Trophoblast cell (in vitro differentiated cells and primary cell): ENCODE measurements at places on chromosomes 16 and 17.
A peak's percentile ranks its signal among the peaks of the same experiment; 100 is the strongest.

DNA sequence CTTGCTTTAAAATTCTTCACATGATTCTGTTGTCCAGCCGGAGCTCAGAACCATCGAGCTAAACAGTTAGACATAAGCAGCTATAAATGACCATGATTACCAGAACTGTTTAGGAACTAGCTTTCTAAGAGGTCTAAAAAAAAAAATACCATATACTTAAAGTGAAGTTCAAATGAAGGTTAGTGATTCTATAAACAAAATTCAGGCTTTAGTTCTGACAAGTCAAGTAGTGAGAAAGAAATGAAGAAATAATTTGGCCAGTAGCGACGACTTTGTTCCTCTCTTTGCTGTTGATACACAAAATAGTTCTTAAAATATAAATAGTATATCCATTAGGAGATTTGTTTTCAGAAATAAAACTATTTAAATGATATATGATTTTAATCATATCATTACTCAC, 27.7 kb downstream of the ABCA8 start:
- no peak for DNase-seq

DNA sequence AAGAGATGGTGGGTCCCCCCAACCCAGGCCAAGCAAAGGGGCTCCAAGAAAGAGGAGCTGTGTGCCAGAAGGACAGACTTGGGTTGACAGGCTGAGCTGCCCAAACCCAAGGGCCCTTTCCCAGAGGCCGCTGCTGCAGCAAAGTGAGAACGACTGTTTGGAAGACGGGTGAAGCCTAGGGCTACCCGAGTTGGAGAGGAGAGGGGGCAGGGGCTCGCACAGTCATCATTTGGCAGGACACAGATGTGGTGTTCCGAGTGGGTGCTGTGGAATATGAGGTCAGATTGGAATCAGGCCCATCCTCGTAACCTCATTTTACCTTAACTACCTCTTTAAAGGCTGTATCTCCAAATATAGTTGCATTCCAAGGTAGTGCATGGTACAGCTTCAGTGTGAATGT, 5.3 kb upstream of the MFAP4 start:
- DNase-seq, result no peak

GRCh38 chr17:16314189-16314588, 39.1 kb downstream of the CENPV start:
- no peak for DNase-seq

DNA sequence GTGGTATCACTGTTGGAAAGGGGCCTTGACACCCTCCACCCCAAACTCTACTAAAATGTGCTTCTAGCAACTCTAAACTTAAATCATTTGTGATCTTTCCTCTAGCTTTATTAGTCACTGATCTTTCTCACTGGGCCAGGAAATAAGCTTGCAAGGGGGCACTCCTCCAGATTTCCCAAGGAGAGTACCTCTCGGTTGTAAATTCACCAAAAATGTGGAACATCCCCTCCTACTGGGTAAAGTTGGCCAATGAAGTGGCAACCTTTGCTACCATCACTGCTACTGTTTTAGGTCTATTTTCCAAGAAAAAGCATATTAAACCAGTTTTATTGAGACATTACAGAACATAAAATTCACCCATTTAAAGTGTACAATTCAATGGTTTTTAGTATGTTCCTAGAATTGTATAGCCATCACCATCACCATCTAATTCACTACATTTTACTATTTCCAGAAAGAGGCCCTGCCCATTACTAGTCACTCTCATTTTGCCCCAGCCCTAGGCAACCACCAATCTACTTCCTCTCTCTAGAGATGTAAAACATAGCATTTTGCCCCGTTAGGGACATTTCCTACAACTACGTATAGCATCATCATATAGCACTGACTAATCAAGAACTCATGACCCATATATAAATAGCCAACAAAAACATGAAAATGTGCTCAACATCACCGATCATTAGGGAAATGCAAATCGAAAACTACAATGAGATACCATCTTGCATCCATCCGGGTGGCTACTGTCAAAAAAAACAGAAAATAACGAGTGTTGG, 44.6 kb upstream of the ADCY9 start:
- no peak for DNase-seq

- DNase-seq, result no peak
These were observed 33.3 kb downstream of the JPH3 start for GRCh38 chr16:87635541-87636049.

- DNase-seq, result peak; percentile 96
These were observed 444.0 kb downstream of the HS3ST3B1 start for GRCh38 chr17:14744761-14745473.

GRCh38 chr16:85648805-85649204, 35.7 kb downstream of the GSE1 start:
- DNase-seq, result no peak

GRCh38 chr17:57499648-57500049, 243.3 kb downstream of the MSI2 start:
- DNase-seq, result no peak

DNA sequence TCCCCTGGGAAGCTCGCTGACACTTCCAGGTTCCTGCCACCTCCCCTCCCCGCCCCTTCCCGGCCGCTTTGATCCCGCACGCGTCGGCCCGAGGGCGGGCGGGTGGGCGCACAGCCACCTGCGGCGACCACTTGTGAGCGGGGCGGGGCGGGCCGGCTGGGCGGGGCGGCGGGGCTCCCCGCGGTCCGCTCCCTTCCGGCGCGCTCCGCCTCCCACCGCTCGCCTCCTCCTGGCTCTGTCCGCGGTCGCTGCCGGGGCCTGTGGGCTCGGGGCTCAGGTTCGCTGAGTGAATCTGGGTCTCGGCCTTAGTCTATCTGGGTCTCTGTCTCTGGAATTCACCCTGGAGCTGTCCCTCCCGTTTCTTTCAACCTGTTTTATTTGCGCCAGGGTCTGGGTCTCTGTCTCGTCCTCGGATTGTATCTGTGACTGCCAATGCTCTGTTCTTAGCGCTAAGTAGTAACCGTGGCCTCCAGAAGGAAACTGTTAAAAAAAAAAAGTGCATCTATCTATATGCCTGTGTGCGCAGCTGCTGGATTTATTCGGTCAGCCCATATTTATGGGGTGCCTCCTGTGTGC, 2.7 kb upstream of the HES7 start:
- DNase-seq, result peak; percentile 53

DNA sequence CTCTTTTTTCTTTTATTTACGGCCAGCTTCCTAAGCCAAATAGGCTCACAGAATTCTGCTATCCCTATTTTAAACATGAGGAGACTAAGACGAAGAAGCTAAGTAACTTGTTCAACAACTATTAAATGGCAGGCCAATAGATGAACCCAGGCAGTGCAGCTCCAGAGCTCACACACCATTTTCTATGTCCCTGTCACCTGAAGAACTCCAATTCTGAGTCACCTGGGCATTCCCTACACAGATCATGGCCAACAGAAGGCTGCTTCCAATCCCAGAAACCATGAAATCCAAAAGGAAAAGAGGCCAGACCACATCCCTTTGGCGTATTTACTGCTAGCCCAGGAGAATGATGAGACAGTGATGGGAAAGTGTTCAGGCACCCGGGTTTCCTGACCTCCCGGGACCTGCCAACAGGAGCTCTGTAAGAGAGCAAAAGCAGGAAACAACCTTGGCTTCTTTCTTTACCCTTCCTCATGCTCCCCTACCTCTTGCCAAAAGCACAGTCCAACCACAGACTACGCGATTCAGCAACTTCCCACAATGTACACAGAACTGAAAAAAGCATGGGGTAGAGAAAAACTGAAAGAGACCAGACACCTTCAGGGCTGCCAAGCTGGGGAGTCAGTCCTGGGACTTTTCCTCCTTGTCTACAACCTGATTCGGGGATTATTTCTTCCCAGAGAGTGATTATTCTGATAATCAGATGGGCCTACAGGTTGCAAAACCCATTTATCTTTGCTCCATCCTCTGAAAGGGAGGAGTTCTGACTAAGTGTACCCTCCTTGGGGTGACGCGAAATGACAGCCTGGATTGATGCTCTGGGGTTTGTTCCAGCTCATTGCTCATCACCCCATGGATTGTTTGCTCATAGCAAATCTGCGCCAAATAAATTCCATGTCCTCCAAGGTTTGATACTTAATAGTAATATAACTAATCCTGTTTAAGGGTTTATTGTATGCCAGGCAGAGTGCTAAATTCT, 47.8 kb upstream of the HAS3 start:
- DNase-seq, result no peak

GRCh38 chr16:30903002-30903401, 6.6 kb downstream of the CTF1 start:
- DNase-seq, result no peak

GRCh38 chr16:14309001-14309886, 238.1 kb downstream of the MRTFB start:
- DNase-seq, result peak; percentile 97

DNA sequence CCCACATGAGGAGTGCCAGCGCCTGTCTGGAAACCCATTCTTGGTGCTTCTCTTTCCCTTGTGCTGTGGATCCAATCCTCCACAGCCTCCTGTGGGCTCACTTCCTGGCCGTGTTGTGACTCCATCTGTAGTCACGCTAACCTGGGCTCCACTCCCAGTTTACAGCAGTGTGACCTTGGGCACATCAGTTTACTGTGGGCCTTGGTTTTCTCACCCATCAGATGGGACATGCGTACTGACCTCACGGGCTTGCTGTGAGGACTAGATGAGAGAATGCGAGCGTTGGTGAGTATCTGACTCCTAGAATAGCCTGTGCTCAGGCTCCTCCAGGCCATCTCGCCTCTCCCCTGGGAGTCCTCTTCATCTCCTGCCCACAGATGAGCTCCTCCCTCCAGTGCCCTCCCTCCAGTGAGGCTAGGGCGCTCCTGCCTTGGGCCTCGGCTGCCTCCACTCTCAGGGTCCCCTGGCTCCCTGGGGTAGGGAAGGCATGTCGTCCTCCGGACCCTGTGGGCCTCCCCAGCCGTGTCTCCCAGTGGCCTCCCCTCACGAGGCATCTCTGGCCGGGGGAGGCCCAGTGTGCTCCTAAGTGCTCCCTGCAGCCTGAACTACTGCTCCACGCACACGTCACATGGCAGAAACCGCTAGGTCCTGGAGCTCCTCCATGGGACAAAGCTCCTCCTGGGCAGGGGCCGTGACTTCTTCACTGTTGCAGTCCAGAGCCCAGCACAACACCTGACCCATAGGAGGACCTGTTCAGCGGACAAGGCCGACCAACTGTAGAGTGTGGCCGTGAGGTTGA, 5.2 kb upstream of the FOXJ1 start:
- DNase-seq, result no peak
